ENCODE measurements at places on chromosomes 2 and 18. TPM values are rescaled to one million over a fixed set of nuclear protein-coding genes. Genes with fewer than 3 reads are reported as not detected.

The HOXD13 gene
- not detected for total RNA-seq

DNA sequence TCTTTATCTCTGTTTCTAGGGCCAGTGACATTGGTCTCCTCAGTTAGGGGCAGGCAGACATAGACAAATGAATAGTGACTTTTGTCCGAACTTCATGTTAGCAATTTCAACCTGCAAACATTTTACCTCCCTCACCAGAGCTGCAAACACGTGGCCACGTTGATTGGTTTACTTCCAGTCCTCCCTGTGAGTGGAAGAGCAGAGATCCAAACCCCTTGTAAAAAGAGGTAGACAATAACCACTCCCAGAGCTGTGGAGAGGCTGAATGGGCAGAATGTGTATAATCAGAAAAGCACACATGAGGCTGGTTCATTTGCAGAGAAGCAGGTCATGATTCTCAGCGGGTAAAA is 31.1 kb downstream of the CTIF start:
- H3K4me1 ChIP-seq = no peaks in the 10 kb centered on the region
- no peak for DNase-seq
- H3K4me3 ChIP-seq = no peak overlapping the region
- no peak overlapping the region for H3K27ac ChIP-seq
- no peaks in the 10 kb centered on the region for H3K36me3 ChIP-seq

GRCh38 chr2:26299471-26300101 is 46.4 kb upstream of the SELENOI start:
- peak overlapping the region; percentile 90 for H3K27ac ChIP-seq
- H3K4me1 ChIP-seq = peaks cover 9% of the 10 kb centered on the region
- no peaks in the 10 kb centered on the region for H3K27me3 ChIP-seq
- peak; percentile 75 for DNase-seq
- H3K36me3 ChIP-seq = no peaks in the 10 kb centered on the region
- peak overlapping the region; percentile 16 for H3K4me3 ChIP-seq

DNA sequence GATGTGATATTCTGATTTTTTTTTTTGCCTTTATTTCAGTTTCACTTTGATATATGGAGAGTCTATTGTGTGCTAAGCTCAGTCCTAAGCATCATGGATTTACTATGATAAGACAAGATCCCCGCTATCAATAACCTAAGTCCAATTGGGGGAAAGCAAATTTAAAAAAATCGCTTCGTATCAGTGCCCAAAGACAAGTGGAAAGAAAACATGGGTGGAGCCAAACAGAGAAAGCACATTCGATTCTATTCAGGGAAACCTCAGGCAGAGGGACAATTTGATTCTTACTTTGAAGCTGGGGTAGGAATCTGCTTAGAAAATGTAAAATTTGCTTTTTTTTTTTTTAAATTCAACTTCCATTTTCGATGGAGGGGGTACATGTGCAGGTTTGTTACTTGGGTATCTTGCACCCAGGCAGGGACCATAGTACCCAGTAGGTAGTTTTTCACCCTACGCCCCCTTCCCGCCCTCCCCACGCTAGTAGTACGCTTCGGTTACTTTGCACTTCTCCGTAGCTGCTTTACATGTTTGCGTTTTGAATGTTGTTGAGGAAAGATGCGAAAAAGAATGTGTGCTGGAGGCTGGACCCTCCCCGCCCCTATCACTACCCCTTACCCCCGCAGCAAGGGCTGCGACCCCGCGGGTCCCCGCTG is 12.4 kb downstream of the KIF5C start:
- no peak overlapping the region for H3K27ac ChIP-seq
- H3K4me1 ChIP-seq = no peaks in the 10 kb centered on the region
- peak; percentile 26 for DNase-seq
- peaks cover 7% of the 10 kb centered on the region for H3K27me3 ChIP-seq
- no peak overlapping the region for H3K4me3 ChIP-seq

The MOGAT1 gene
- not detected for total RNA-seq

DNA sequence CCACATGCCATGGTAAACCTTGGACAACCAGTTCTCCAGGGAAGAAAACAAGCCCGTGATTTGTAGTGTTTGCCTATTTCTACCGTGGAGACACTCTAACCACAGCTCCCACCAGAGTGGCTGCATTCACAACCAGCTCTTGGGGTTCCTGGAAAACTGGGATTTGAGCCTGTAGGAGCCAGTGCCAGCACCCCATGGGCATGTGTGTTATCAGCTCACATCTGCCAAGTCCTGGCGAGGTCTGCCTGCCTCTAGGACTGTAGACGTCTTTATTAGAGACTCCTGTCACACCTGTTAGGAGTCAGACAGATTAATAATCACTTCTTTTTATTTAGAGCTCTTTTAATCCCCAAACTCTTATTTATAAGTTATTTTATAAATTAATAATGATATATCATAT is 41.0 kb downstream of the INPP5D start:
- H3K27ac ChIP-seq = no peak overlapping the region
- H3K36me3 ChIP-seq = no peaks in the 10 kb centered on the region
- H3K27me3 ChIP-seq = no peaks in the 10 kb centered on the region

DNA sequence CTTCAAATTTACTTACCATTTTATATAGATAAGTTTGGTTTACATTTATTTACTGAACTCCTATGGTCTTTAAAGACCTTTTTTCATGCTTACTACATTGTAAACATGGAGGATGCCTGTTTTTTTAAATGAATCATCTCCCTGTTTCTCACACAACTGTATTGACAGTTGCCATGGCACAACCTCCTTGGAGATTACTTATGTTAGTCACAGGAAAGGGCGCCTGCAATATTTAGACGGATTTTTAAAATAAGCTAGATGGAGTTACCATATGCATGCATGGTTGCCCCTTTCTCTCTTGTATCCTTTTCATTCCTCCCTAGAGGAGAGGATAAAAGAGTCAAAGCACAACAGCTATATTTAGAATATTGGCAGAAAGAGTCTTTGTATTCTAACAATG is 34.8 kb upstream of the CCDC102B start:
- no peak overlapping the region for H3K27ac ChIP-seq
- H3K4me3 ChIP-seq = no peak overlapping the region
- no peaks in the 10 kb centered on the region for H3K27me3 ChIP-seq
- DNase-seq = no peak

The FZD7 gene
- total RNA-seq = 31.7 TPM
